Colonic mucosa (tissue), 4 donors: ENCODE measurements at places on chromosomes 4 and X. TPM values are rescaled to one million over a fixed set of nuclear protein-coding genes. Genes with fewer than 3 reads are reported as not detected.

Gene TEX13B
- total RNA-seq: not detected

Gene WDR13
- total RNA-seq: 121 TPM

Gene BTK
- 3.0 TPM for total RNA-seq

Gene OTC
- total RNA-seq: 10.2 TPM

Gene UBE2K
- total RNA-seq: 99.0 TPM

Gene DDX53
- not detected for total RNA-seq

Gene PABPC1L2B
- not detected for total RNA-seq

Gene GABRQ
- not detected for total RNA-seq

Gene TDO2
- 0.27 TPM for total RNA-seq

Gene DCAF8L2
- total RNA-seq: not detected

Gene VCX
- total RNA-seq: not detected

Gene ADH1A
- total RNA-seq: 0.17 TPM

Gene NEUROG2
- not detected for total RNA-seq

Gene NUDT11
- not detected for total RNA-seq

Gene CSN1S1
- total RNA-seq: not detected

Gene CBLL2
- not detected for total RNA-seq

Gene GPC4
- total RNA-seq: 20.9 TPM

Gene DDIT4L
- 0.72 TPM for total RNA-seq

Gene TMLHE
- total RNA-seq: 24.2 TPM

Gene ZCCHC18
- total RNA-seq: not detected

Gene AMER1
- total RNA-seq: 2.7 TPM

Gene TRIM60
- not detected for total RNA-seq

Gene SCRG1
- total RNA-seq: not detected

Gene ABLIM2
- total RNA-seq: 11.5 TPM

Gene AKAP14
- total RNA-seq: not detected
